ENCODE measurements at places on chromosomes 12 and 14.

GRCh38 chr12:131102493-131102931, 148.8 kb downstream of the ADGRD1 start:
- DNase-seq, result no peak

DNA sequence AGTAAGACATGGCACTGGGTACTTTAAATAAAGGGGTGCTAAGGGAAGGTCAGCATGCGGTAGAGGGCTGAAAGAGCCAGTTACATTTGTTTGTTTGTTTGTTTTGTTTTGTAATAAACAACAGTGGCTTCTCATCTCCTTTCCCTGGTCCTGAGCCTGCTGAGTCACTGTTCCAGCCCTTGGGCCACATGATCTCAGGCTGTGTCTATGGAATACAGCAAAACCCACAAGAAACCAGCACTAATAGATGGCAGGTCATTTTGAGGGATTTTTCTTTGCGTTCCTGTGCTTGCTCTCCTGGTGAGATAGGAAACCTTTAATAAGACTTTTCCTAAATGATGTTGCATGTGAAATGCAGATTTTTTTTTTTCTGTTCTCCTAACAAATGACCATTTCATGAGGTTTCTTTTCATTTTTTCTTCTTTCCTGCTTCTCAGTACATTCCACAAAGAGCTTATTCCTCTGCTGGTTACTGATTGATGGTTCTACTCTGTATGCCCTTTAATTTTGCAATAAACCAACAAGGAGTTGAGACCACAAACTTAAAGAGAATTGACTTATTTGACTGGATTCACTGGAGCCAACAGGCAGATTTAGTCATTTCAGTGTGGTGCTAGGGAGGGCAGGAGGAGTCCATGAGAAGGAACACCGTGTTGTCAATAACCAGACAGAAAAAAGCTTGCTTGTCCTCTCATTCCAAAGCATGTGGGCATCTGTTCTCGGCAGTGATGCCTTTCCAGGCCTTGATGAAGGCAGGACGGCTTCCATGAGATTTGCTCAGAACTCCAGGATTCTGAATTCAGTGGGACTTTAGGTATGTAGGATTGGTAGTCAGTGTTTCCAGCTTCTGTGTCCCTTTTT, 459.2 kb downstream of the RAD51B start:
- no peak for DNase-seq

- no peak for DNase-seq
Observed at GRCh38 chr12:61739925-61740324, 520.3 kb upstream of the USP15 start.

DNA sequence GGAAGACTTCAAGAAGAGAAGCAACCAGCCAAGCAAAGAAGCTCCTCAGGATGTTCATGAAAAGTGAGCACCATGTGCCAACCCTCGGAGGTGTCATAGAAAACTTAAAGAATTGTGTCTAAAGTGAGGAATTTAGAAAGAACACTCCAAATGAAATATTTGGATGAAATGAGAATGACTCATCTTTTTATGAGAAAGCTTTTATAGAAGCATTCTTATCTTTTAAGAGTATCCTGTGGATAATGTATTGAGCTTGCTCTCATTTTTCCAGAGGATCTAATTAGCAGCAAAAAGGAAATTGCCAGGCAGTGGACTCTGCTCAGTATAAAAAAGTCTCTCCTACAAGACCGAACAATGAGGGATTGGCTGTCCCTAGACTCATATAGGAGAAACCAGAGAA, 454.9 kb downstream of the LRIG3 start:
- no peak for DNase-seq

GRCh38 chr14:82366803-82367202, 833.1 kb upstream of the SEL1L start:
- DNase-seq, result no peak

GRCh38 chr14:70934502-70935134, 27.4 kb downstream of the PCNX1 start:
- DNase-seq, result no peak

DNA sequence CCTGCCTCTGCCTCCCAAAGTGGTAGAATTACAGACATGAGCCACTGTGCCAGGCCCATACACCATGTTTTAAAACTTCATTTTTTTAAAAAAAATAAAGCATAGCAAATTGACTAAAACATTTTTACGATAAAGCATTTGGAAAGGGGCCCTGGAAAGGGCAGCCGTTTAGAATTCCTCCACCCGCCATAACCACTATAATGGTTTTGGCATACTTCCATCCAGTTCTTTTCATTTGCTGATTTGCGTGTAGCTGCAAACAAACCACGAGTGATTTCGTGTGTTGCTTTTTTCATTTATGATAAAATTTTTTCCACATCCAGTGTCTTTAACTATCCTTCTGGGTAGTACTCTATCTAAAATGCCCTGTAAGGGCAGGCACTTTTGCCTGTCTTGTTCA, 91.8 kb upstream of the RIN3 start:
- no peak for DNase-seq

GRCh38 chr14:73796893-73797542, 54.6 kb upstream of the PTGR2 start:
- no peak for DNase-seq

GRCh38 chr12:508145-508544, 48.4 kb downstream of the B4GALNT3 start:
- DNase-seq, result no peak

DNA sequence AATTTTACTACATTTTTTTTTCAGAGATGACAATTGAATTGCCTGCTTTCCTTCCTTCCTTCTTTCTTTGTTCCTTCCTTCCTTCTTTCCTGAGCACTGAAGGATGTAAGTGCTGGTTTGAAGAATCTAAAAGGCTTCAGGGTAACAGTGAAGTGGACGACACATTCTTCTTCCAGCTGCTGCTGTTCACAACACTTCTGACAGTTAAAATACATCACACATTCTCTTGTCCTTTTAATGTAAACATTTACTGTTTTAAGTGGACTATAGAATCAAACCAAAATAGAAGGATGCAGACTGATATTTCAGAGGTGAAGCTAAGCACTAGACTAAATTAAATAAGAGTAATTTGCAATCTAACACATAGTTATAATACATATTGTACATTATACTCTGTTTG, 151.5 kb downstream of the MSRB3 start:
- DNase-seq, result no peak

DNA sequence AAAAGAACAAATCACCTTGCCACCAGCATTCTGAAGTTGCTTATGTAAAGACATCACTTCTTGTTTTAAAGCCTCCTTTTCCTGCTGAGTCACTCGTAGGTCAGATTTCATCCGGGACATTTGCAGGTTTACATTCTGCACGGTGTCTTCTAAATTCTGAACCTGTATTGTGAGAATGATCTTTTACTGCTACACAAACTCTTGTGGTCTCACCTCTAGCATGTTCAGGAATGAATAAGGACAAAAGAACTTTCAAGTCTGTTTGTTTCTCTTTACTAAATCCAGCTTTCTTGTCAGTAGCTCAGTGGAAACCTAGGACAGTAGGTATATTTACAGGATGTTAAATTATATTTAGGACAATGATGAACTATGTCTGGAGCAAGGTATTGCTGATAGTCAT, 73.5 kb upstream of the SAV1 start:
- DNase-seq, result no peak

GRCh38 chr12:94157981-94158411, 9.6 kb downstream of the PLXNC1 start:
- peak; percentile 28 for DNase-seq

DNA sequence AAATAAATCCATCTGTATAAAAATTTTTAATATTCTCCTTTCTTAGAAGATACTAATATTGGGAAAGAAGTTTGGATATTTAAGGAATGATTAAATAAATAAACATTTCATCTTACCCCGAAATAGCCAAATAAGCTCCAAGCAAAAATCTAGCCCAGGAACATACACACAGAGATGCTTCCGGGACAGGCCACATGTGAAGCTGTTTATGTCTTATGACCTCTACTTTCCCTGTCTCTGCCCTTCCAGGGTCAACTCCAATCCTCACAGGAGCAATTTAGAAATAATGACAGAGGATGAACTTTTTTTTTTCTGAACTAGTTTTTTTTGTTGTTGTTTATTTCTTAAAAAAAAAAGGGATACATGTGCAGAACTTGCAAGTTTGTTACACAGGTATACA, 89.4 kb downstream of the BTG1 start:
- no peak for DNase-seq

Data from T-helper 1 cell (primary cell).